ENCODE measurements at places on chromosomes 2 and 18. TPM values are rescaled to one million over a fixed set of nuclear protein-coding genes. Genes with fewer than 3 reads are reported as not detected.

DNA sequence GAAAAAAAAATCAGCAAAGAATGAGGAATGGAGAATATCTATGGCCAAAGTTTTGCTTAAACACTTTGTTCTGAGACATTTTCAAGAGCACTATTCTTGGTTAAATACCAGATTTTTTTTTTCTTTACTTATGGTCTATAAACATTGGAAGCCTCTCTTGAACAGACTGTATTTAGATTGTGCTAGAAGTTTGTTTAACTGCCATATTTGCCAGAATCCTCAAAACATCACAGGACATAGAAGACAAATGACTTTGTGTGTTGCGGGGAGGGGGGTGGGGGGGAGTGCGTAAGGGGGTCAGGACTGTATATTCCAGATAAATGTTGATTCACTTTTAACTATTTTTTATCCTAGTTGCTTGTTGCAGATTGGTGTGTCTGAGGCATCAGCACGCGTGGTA lies 262.0 kb downstream of the MEIS1 start:
- peak; percentile 43 for DNase-seq

- peak; percentile 88 for DNase-seq
Observed at GRCh38 chr2:45610281-45611019, 617 bp downstream of the SRBD1 start.

MOGAT1 gene
- total RNA-seq: not detected

- DNase-seq: no peak
Observed at GRCh38 chr18:23504720-23505119, 1.4 kb downstream of the RMC1 start.

- peak; percentile 8 for DNase-seq
Observed at GRCh38 chr2:207149249-207150213, 16.2 kb downstream of the KLF7 start.

DNA sequence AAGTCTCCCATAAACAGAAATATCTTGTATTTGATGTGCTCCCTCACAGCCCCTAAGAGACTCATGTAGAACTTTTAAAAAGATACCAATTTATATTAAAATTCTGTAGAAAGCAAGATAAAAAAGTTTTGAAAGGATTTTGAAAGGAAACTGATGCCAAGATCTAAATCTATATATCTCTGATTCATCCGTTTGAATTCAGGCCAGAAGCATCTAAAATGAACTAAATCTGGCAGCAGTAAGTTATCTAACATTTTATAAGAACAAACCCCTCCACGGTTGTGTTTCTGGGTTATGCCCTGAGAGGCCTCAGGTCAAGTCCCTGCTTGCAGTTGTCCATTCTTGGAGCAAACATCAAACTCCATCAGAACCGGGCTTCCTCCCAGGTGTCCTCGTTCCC lies 165.8 kb downstream of the FBXO15 start:
- no peak for DNase-seq

DNA sequence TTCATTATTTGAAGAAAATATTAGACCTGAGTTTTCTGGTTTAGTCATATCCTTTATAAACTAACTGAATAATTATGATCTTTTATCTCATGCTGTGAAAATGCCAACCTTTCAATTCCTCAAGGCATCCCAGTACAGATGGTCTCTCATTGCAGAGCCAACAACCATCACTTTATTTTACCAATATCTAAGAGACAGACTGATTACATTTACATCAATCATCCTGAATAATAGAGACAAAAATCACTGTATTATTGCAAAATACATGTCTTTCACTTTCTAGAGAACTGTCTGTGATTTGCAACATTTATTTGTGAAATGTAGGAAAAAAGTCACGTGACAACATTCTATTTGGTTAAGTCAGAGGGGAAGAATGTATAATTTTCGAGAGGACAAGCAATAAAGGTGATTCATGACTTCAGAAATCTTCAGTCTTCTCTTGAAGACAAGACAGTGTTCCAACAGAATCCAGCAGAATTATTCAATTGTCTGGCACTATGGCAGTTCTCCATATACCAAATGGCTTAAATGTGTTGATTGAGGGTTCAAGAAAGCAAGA lies 503.6 kb upstream of the SYT4 start:
- DNase-seq: peak; percentile 37

- DNase-seq: peak; percentile 42
Observed at GRCh38 chr2:143786026-143786765, 657.0 kb downstream of the ARHGAP15 start.

IL36B gene
- total RNA-seq: not detected

PIEZO2 gene
- total RNA-seq: 47.2 TPM

DNA sequence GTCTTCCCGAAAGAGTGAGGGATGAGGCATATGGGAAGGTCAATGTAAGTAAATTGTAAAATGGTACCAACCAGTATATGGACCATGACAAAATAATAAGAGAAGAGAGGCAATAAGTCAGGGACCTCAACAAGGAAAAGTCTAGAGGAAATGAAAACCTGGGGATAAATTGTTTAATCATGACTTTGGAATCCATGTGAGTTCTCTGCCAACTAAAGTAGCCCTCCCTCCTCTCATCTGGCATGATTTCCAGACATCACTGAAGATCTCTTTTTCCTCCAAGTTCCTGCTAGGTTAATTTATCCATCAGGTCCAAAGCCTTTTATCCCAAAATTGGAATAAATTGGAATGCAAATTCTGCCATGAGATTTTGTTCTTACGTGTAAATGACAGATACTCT lies 417.9 kb downstream of the NRXN1 start:
- DNase-seq: peak; percentile 38

DNA sequence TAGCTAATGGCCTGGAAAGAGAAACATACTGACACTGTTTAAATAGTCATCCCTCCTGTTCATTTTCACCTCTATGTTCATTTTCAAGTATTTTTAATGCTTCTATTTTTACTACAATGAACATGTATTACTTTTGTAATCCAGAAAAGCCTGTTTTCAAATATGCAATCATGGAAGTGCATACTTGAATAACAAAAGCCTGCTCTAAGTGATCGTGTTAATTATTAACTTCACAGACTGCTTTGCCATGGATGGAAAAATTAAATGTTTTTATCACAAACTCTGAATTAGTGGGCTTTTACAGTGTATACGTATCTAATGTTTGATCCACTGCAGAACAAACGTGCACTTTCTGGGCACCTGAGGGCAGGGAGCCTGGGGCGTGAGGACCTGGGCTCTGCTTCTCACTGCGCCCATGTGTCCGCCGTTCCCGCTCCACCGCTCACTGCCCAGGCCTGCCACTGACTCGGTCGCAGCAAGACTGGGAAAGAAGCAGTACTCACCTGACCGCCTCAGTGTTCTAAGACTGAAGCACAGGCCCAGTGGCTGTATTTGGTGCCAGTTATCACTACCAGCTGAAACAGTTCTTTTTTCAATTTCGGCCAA lies 80.6 kb downstream of the UXS1 start:
- DNase-seq: no peak

MATN3 gene
- total RNA-seq: 0.31 TPM

DNA sequence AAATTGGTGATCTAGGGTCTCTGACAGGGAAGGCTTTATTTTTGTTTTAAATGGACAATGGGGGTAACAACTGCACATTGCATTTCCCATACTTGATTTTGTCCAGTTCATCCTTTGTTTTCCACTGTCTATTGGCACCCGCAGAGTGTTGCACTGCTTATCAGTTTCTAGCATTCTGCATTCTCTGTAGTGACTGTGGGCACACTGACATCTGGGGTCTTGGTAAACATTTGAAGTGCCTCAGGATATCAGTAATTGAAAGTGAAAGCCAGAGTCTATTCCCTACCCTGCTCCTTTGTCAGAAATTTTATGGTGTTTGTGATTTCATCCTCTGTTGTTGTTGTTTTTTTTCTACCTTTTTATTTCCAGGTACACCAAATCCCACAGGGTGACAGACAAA lies 132.1 kb upstream of the EPC2 start:
- no peak for DNase-seq

SPR gene
- total RNA-seq: 4.6 TPM

ICOS gene
- total RNA-seq: not detected

DNA sequence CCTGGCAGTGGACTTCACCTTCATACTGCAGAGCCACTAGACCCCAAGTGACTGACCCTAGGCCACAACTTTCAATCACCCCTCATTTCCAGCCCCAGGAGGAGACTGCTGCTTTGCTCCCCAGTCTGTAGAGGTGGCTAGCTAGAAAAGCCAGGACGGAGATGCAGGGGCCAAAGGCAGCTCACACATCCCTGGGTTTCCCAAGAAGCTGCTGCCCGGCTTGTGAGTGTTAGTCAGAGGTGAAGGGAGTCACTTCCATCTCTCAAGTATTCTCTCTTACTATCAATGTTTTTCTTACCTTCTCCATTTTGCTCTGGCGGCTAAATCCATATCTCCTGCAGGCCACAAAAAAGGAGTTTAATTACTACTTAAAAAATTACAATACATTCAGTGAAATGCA lies 36.2 kb downstream of the CCDC93 start:
- no peak for DNase-seq

SF3B6 gene
- total RNA-seq: 131 TPM

DGUOK gene
- total RNA-seq: 45.7 TPM

DNA sequence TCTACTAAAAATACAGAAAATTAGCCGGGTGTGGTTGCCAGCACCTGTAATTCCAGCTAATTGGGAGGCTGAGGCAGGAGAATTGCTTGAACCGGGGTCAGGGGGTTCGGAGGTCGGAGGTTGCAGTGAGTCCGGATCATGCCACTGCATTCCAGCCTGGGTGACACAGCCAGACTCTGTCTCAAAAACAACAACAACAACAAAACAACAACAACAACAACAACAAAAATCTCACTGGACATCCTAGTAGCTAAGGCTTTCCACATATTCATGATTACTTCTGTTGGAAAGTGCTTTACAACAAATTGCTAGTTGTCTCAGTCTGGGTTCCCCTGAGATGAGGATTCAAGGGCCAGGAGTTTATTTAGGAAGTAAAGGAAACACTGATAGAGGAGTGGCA lies 4.3 kb upstream of the MROH2A start:
- DNase-seq: no peak

NEU2 gene
- not detected for total RNA-seq

MARCHF4 gene
- not detected for total RNA-seq
